Stimulated activated CD4-positive, alpha-beta T cell treated with anti-CD3 and anti-CD28 coated beads, Interleukin-2, amount 100 ng/mL, for 4 hours (primary cell): ENCODE measurements at places on chromosomes 11 and 22.

- no peak for DNase-seq
Observed at GRCh38 chr11:102591160-102591718, 33.9 kb downstream of the MMP20 start.

GRCh38 chr11:11247086-11247485 lies 106.0 kb downstream of the CSNK2A3 start:
- DNase-seq = no peak

DNA sequence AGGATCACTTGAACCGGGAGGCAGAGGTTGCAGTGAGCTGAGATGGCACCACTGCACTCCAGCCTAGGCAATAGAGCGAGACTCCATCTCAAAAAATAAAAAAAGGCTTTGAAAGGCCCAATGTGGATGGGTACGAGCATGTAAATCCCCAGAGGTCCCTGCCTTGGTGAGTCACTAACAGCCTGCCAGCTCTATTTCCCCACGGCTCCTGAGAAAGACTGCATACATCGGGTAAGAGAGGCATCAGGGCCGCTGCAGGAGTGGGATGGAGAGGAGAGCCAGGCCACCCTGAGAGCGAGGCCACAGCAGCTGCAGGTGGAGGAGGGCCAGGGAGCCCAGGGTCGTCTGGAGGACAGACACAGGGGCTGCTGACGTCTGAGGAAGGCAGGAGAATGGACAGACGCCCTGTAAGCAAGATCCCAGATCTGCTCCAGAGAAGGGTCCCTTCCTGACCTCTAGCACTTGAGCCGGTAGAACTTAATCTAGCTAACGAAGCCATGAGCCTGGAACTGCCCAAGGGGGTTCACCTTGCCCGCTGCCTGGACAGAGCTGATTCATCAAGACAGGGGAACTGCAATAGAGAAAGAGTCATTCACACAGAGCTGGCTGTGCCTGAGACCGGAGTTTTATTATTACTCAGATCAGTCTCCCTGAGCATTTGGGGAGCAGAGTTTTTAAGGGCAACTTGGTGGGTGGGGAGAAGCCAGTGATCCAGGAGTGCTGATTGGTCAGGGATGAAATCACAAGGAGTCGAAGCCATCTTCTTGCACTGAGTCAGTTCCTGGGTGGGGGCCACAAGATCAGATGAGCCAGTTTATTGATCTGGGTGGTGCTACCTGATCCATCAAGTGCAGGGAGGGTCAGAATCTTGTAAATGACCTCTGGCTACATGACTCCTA lies 5.1 kb upstream of the KRTAP5-9 start:
- no peak for DNase-seq

DNA sequence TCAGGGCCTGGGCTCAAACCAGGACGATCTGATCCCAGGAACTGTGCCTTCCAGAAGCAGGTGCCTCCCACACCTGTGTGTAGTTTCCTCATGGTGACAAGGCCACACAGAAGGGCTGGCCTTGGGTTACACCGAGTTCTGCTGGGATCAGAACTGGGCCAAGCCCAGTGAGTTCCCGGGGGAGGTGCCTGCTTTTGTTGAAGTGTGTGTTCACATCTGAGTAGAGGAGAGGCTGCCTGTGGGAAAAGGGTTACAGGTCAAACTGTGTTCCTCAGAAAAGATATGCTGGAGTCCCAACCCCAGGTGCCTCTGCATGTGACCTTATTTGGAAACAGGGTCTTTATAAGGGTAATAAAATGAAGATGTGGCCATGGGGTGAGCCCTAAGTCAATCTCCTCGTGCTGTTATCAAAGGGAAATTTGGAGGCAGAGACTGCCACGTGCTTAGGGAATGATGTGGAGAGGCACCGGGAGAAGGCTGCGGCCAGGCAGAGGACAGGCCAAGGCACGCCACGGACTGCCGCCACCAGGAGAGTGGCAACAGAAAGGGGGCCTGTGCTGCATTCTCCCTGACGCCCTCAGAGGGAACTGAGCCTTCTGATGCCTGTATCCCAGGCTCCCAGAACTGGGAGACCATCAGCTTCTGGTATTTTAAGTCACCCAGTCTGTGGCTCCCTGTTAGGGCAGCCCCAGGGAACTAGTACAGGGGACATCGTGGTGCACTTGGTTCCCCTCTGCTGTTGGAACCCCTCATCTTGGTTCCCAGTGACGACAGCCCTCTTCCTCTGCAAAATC lies 158.8 kb downstream of the CACNA1I start:
- no peak for DNase-seq

DNA sequence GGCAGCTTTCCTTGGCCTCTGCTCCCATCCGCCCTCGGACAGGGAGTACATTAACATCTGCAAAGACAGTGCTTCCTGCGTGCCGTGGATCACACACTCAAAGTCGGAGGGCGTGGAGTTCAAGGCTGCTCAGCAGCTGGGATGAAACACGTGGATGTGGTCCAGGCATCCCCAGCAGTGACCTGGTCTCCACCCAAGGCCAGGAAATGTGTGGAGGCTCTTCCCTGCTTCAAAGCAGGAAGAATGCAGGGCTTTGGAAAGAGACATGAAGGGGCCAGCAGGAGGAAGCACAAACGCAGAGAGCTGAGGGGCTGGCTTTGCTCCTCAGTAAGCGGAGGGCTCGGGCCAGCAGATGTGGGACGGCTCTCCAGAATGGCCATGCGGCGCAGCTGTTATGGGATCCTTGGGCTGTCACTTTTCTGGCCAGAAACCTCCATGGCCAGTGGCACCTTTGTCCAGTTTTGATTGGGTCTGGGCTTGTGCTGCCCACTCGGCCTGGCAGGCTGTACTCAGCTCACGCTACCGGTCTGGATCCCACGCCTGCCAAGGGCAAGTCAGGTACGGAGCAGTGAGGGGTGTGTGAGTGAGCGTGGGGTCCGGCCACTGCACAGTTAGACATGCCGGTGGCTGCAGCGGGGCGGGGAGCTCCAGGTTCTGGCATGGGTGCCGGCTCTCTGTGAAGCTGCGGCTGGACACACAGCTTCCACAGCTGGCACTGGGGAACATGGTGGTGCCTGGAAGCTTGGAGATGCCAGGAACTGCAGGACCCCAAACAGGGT lies 438.0 kb downstream of the TBC1D22A start:
- DNase-seq = no peak

DNA sequence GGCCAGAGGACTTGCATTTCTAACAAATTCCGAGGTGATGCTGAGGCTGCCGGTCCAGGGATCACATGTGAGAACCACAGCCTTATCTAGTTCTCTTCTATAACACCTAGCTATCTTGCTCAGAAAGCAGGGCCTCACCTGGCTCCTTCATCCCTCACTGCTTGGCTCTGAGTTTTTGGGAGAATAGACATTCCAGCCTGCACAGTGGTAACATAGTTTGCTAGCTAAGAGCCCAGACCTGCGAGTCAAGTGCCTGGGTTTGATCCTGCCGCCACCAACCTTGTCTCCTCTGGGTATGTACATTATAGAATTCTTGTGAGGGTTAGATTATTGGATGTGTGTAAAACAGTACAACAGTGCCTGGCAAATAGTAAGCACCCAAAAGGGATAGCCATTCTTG lies 13.5 kb upstream of the POU2AF1 start:
- DNase-seq = no peak

DNA sequence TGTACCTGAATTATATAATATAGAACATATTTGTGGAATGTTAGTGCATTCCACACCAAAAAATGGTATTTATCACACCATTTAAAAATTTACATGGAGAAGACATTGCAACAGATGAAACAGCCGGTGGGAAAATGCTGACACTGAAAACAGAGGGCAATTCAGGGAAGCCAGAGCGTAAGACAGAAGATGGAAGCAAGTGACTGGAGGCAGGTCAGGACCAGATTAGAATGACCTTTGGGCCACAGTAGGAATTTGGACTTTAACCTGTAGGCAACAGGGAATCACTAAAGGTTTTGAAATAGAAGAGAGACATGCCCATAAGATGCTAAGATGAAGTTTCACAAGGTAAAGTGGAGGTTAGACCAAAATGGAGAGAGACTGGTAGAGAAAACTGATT lies 60.5 kb downstream of the METTL15 start:
- DNase-seq = no peak

- DNase-seq = no peak
Observed at GRCh38 chr11:30560206-30561106, 25.7 kb downstream of the MPPED2 start.

DNA sequence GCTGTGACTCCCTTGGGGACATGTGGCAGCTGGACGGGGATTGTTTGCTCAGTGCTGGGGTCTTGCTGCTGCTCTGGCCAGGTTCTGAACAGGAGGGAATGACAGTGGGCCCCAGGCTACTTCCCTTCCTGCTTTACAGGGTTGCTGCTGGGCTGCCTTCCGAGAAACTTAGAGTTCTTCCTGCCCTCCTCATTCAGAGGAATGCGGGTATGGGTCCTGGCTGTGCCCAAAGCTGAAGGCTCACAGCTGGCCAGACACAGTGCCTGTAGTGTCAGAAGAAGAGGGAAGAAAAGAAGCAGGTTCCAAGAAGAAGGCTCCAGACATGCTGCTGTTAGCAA lies 108.3 kb upstream of the PARVA start:
- no peak for DNase-seq

DNA sequence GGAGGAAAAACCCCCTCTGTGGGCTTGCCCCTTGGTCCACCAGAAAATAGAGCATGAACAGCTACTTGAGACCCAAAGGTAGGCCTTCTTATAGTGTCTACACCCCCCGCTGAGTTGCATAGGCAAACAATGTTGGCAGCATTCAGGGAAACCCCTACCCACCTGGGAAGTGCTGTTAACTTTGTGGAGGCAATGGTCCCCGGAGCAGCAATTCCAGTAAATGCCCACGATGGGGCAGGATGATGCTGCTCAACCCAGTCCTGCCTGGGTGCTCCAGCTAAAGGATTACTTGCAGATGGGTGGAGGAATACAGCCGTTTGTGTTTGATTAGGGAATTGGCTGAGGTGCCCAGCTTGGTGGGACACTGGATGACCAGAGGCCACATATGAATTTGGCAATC lies 381.3 kb upstream of the ANO5 start:
- DNase-seq = no peak

- DNase-seq = no peak
Observed at GRCh38 chr11:9855579-9856287, 191.9 kb downstream of the SWAP70 start.

DNA sequence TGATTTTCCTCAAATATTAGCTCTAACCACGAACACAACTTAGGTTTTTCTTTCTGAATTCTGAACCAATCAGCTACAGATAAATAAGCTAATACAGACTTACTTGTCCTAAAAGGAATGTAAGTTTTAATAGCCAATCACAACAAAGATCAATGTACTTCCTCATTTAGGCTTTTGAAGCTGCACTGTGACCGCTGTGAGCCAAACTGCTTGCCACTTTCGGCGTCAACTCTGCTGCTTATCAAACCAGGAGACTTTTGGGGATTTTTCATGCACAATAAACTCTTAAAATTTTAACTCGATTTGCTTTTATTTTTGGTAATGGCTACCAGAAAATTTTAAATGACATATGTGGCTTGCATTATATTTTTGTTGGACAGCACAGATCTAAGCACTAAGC lies 92.5 kb downstream of the TMPRSS5 start:
- DNase-seq = no peak
